Stimulated activated CD4-positive, alpha-beta T cell treated with anti-CD3 and anti-CD28 coated beads, Interleukin-1b, Interleukin-23, amount 100 ng/mL, for 24 hours (primary cell): ENCODE measurements at places on chromosomes 4 and X.

DNA sequence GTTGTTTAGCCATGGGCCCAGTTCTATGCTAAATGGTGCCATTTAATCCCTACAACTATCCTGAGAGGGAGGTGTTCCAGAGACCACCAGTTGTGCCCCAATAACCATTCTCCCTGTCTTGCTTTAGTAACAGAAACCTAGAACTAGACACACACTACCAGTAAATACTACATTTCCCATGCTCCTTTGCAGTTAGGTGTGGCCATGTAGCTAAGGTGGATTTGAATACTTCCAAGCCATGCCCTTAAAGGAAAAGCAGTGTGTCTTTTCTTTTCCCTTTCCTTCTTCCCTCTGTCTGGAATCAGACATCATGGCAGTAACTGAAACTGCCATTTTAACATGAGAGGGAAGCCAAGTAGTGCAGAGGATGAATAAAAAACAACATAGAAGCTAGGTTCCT is 90.9 kb upstream of the TMEM33 start:
- DNase-seq = no peak

- no peak for DNase-seq
Observed at GRCh38 chr4:25100021-25100555, 60.2 kb downstream of the SEPSECS start.

DNA sequence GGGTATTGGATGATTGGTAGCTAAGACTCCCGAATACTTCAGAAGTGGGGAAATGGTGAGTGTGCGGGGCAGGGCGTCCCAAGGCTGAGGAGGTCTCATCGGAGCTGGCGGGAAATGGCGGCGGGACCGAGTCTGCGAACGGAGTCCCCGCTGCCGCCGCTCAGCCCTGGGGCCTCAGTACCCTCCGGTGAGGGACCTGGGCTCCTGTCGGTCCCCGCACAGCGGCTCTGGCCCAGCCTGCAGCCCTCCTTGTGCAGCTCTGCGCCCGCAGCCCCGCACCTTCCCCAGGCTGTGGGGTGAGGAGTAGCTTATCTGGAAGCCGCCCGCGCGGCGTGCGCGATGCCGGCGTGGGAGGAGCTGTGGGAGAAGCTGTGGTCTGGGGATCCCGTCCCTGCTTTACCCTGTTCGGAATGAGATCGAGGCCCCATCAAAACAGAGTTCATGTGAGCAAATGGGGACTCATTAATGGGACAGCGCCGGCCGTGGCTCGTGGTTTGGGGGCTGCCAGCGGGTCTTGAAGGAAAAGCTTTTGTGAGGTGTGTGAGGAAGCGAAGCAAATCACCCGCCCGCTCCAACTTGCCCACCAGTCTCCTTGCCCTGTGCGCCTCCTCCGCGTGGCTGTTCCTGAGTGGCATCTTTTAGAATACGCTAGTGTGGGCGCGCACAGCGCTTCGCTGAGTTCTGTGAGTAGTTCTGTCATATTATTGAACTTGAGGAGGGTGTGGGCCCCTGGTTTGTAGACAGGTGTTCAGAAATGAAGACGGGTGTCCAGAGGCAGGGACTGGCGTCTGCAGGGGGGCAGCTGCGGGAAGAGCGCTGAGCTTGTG is 531 bp downstream of the ZNF141 start:
- DNase-seq = no peak

DNA sequence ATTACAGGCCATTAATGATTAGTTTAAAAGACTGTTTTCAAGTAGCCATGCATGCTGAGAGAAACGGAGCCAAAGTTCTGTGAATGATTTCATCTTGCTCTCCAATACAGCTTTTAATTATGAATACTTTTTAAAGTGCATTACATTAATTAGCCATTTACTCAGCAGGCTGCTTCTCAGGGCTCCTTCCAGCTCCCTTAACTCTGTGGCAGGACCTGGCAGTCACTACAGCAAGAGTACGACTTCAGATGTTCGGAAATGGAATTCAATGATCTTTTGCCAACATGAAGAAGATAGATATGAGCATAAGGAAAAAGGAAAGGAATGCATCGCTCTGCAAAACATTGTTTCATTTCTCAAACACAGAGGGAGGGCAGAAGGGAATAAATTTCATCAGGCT is 987.2 kb downstream of the PDHA2 start:
- DNase-seq = no peak
